Aorta (tissue), 5 donors: ENCODE measurements at places on chromosomes 16 and 17.

- no peak for DNase-seq
These were observed 1.3 kb downstream of the METRN start for GRCh38 chr16:716200-716568.

- DNase-seq, result no peak
These were observed 117.5 kb downstream of the NOG start for GRCh38 chr17:56710986-56711385.

DNA sequence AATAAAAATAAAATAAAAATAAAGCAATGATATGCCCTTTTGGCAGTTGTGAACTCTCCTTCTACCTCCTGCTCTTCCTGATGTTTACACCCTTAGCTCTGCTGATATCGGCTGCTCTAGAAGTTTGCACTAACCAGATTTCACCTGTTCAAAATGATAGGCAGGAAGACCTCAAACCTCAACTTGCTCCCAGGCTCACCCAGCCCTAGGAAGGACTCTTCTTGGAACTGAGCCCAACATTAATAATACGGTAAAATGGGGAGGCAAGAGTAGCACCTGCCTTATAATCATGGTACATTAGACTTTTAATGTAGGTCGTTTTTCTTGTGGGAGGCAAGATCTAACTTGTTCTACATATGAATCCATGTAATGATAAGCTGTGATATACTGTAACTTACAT, 61.2 kb upstream of the MED13 start:
- DNase-seq, result no peak

GRCh38 chr16:67672306-67672705, 5.7 kb downstream of the C16orf86 start:
- no peak for DNase-seq

- DNase-seq, result no peak
These were observed 1.8 kb downstream of the VASN start for GRCh38 chr16:4373356-4373908.

GRCh38 chr17:4827399-4827798, 5.7 kb upstream of the MINK1 start:
- DNase-seq, result no peak

DNA sequence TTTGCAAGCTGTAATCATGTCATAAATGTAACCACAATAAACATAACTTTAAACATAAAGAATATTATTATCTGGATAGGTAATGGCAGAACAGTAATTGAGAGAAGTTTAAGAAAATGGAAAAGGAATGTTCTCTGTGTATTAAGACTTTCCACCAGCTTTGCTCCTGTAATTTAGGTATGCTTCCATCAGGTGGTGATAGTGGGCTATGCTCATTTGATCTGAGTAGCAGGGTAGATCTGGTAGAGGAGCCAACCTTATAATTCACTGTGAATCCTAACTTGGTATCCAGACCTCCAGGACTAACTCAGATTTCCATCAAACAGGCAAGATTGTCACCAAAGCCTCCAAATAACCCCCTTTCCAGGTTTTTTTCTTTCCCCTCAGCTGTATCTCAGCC, 137.9 kb upstream of the ZKSCAN2 start:
- DNase-seq, result no peak

DNA sequence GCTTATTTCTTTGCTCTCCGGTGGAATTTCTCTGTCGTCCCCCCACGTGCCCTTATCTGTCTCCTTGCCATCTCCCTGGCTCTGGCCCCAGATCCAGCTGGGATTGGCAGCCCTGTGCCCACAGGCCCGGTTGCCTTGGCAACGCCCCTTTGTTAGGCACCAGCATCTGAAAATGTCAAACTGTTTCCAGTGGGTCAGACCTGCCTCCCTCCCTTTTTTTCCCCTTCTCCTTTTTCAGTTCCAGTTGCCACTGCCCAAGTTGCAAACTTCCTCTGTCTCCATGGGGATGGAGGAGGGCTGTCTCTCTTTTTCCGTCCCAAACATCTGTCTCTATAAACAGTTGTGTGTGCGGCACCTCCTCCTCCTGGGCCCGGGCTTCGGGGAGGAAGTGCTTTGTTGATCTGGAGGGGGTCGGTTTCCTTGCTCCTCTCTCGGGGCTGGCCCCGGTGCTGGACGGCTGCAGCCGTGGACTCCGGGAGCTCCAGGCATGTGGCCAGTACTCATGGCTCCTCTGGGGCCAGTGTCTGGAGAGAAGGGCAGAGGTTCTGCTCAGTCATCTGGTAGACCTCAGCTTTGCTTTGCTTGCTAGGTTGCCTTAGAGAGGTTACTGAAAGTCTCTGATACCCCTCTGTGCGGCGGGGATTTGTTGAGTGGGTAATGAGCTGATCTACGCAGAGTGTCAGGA, 35.3 kb downstream of the SOCS3 start:
- DNase-seq, result peak; percentile 93

- DNase-seq, result no peak
These were observed 68.1 kb downstream of the COG7 start for GRCh38 chr16:23384878-23385277.

DNA sequence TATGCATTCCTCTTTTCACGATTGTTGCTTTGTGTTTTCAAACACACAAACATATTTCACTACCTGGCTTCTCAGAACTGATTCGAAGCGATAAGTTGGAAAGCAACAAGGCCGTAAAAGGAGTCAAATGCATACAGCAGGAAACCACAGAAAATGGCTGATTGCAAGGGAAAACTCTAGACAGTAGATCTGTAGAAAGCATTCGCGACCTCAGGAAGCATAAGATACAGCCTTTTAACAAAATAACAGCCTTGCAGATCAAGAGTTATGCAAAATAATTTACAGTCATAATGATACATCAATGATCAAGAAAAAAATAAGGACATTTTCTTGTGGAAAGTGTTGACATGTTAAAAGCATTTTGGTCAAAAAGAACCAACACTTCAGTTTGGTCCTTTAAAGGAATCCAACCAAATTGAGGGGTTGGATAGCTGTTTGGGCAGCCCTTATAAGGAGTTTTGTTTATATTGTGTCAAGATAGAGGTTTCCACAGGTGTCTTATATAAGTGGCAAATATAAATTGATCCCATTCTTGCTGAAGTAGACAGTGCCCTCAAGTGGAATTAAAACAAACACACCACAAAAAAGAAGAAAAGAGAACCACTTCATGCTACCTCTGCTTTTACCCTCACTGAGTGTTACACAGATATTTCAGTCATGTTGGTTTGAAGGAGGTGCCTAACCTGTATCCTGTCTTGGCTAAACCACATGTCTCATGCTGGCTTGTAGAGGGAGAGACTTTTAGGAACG, 5.5 kb downstream of the CYLD start:
- DNase-seq, result no peak

DNA sequence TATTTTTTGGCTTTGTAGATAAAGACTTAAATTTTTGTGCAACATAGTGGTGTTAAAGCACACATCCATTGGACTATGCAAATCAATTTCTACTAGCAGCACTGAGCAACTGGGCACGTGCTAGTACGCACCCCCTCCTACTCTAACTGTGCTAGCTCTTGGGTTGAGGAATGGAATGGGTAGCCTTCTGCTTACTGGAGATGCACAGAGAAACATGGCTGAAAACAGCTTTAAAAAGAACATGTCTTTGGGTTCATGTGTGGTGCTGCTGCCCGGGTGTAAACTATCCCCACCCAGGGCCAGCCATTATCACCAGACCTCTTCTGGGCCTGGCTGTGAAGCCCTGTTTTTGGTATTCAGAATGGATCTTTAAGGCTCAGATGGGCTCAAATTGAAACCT, 7.3 kb downstream of the ESRP2 start:
- no peak for DNase-seq

- DNase-seq, result no peak
These were observed 164.6 kb upstream of the ELAC2 start for GRCh38 chr17:13182450-13182849.

GRCh38 chr16:58511933-58512815, 3.1 kb upstream of the SETD6 start:
- DNase-seq, result peak; percentile 83
